EL (cell line): ENCODE measurements at places on chromosomes 13 and 19.
A peak's percentile ranks its signal among the peaks of the same experiment; 100 is the strongest.

GRCh38 chr13:97967226-97967625, 13.8 kb downstream of the IPO5 start:
- DNase-seq = no peak

GRCh38 chr13:21018220-21018619, 43.2 kb downstream of the LATS2 start:
- no peak for DNase-seq

DNA sequence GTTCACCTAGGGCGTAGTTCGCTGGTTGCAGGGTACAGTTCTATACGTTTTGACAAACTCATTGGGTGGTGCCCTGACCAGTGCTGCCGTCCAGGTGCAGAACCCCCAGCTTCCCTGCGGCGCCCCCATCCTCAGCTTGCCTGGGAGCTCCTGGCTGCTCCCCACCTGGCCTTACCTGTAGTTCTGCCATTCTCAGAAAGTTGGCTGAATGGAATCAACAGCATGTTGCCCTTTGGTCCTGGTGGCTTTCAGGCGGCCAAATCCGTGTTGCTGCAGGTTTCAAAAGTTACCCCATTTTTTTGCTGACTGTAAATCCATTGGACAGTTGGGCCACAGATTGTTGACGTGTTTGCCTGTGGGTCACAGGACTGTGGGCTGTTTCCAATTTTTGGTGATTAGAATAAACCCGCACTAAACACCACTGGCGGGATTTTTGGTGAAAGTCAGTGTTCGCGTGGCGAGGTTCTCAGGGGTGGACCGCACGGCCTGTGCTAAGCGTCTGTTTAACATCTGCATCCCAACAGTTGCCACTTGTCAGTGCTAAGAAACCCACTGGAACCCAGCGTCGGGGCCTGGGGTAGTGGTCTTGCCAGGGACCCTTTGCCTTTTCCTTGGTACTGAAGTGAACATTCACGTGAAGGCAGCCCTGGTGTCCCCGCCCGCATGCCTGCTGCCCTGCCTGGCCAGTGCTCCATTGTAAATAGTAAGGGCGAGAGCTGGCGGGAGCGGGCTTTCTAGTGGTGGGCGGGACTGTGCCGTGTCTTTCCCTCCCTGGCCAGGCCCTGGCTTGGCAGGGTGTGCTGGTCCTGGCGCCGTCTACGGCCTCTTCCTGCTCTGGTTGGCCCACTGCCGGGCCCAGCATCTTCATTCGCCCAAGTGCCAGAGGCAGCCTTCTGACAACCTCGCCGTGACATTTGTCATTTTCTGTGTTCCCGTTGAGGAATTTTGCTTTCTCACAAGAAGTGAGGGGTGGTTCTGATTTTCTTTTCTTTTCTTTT, 3.3 kb downstream of the DOT1L start:
- DNase-seq = peak; percentile 89

DNA sequence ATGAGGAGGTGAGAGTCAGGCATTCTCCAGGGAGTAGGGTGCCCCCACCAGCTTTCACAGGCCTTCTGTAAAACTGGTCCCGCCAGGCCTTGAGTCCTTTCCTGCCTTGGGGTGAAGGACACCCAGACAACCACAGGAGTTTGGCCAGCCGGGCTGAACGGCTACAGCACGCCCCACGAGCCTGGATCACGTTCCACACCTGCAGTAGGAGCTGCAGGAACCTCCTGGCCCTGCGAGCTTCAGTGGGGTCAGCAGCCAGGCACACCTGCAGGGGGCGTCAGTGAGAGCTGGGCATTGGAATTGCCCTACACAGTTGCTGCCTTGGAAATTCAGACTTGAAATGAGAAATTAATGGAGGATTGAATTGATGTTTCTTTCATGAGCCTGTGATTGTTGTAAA, 45.7 kb downstream of the COL4A2 start:
- no peak for DNase-seq
